ENCODE measurements at places on chromosomes 3 and 15. TPM values are rescaled to one million over a fixed set of nuclear protein-coding genes. Genes with fewer than 3 reads are reported as not detected.

- no peak for DNase-seq
These were observed 15.2 kb upstream of the CLEC3B start for GRCh38 chr3:45010811-45011333.

DNA sequence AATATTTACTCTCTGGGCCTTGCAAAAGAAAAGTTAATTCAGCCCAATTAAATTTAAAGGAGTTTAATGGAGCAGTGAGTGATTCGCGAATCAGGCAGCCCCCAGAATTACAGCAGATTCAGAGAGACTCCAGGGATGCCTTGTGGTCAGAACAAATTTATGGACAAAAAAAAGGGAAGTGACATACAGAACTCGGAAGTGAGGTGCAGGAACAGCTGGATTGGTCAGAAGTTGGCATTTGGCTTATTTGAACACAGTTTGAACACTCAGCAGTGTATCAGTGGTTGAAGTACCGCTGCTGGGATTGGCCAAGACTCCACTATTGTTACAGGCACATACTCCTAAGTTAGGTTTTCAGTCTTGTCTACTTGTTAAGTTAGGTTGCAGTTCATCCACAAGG, 145.0 kb upstream of the GAP43 start:
- no peak for DNase-seq

The AMOTL2 gene
- 190 TPM for total RNA-seq

GRCh38 chr3:178435575-178435974, 100.7 kb upstream of the KCNMB2 start:
- no peak for DNase-seq

DNA sequence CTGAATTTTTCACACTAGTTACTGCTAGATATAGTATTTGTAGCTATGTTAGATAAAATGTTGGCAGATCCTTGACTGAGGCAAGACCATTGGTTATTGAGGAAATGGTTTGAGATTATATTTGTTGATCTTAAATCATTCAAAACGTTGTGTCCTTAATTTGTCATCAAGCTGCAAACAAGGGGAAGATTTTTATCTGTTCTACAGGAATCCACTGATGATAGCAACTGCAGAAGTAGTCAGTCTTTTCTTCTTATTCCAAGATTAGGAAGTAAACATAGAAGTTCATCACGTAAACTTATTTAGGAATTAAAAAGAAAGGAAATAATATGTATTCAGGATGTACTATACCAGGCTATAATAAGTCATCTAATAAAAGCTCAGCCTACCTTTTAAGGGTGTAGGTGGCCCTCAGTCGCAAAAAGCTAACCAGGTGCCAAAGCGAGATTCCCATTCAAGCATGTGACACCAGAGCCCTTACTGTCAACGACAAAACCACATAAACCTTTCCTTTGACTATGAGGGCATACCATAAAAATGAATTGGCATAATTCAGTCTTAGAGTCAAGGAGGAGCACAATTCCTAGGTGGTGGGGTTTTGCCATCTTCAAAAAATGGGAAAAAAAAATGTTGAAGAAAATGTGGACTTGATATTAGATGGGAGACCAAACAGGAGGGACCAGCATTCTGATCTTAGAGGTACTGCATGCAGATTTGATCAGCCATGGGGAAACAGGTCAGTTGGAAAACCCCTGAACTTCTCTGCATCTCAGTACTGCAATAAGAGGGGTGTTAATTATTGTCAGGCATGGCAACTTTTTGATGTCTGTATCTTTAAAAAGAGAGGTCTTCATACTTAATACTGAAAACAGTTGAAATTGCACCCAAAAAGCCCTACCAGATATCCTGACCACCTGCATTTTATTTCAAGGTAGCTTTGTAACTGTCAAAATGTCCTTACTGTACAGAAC, 212.5 kb upstream of the UBE2E1 start:
- no peak for DNase-seq

DNA sequence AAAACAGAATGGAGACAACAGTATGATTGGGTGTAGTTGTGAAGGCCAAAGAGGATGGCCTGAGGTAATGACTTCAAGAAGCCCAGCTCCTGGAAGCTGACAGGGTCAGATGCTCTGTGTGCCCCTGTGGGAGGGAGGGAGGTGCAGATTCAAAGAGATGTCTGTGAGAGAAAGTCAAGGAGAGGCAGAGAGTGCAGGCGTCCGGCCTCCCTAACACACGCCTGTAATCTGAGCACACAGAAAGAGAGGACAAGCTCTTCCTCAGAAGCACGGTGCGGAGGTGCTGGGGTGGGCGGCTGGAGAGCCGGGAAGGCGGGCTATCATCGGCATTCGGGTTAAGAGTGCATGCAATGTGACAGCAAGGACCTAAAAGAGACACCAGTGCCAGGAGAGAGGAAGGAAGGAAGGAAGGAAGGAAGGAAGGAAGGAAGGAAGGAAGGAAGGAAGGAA, 238.2 kb upstream of the HES1 start:
- no peak for DNase-seq

GRCh38 chr15:45093622-45094357, 20.2 kb downstream of the DUOX2 start:
- no peak for DNase-seq

DNA sequence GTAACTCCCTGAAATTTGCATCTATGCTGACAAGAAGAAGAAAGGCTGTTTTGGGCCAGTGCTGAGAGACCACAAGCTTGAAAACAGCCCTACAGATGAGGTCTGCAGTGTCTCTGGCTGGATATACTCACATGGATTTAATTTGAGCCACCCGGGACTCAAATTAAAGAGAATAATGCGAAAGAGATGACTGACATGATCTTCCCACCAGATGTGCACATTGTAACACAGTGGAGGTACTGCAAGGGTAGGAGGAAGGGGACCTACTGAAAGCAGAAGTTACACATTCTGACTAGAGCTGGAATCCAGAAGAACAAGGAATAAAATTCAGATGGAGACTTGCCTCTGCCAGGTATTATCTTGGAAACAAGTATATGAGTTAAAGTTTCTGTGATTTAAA, 728.3 kb upstream of the SGO1 start:
- no peak for DNase-seq

DNA sequence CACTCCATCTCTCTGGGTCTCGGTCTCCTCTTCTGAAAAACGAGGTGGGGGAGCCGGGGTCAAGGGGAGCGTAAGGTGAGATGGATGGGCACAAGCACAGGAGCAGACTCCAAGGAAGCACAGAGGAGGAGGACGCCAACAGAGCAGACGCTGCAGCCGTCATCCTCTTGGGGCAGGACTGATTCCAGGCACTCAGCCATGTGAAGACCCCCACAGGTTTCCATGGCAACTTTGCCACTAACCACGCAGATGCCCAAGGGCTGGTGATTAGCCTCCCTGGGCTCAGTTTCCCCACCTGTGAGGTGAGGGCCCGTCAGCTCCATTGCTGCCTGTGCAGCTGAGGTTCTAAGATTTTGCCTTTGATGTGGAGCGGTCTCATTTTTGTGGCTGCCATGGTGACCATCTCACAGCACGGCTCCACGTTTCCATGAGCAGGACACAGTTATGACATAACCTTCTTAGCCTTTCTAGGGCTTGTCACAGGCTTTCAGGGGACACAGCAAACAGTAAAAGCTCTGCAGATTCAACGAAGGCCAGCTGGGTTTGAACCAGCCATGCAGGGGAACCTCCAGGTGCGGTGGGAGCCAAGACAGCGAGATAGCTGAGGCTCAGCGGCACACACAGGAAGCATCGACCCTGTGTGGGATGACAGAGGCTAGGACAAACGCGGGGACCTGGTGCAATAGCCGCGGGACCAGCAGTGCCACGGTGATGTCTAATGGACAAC, 170.3 kb downstream of the NUP210 start:
- DNase-seq: no peak

The SCG3 gene
- total RNA-seq: not detected

- DNase-seq: no peak
These were observed 59.7 kb downstream of the LSM3 start for GRCh38 chr3:14238356-14238755.

- DNase-seq: no peak
These were observed 28.8 kb upstream of the SKOR1 start for GRCh38 chr15:67796196-67797127.

The TNFSF10 gene
- total RNA-seq: not detected

DNA sequence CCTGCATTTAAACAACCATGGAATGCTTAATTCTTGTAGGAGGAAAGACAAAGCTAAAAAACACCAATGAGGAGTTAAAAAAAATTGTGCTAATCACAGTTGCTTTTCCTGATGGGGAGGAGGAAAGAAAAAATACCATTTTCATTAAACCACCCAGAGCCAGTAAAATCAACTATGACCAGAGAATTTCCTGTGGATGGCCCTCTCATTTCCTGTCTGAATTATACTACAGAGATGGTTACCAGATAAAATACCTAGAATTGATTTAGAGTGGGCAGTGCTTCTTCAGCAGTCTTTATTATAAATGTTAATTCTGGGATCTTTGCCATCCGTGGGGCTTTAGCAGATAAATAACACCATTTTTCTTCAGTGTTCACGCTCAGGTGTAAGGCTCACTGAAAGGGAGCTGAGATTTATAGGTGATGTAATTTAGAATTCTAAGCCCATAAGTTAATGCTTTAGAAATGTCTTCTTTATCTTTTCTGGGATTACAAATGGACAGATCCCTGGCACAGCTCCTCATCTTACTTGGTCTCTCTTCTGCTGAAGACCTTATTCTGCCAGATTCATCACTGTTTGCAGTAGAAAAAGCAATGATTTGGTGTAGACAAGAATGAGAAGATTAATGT, 37.9 kb downstream of the RETNLB start:
- no peak for DNase-seq

DNA sequence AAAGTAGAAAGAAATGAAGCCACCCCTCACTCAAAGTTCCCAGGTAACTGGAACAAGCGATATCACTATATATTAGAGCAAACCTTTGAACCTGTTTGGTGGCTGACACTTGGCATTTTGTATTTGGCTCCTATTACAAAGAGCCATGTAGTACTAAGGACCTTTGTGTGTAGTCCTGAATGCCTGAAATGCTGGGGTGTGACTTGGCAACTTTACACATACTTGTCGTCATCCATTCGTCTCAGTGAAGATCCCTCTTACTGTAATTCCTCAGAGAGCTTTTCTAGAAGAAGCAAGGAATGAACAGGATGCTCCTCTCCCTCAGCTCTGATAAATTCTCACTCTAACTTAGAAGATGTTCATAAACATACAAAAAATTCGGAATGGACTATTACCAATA, 216.1 kb upstream of the CDIN1 start:
- no peak for DNase-seq

The SKOR1 gene
- 4.9 TPM for total RNA-seq

- DNase-seq: no peak
These were observed 193.7 kb downstream of the OTOL1 start for GRCh38 chr3:161690299-161690620.

GRCh38 chr15:72092006-72092405, 25.9 kb downstream of the MYO9A start:
- DNase-seq: no peak

GRCh38 chr3:112587336-112587735, 25.5 kb downstream of the SLC35A5 start:
- no peak for DNase-seq

The LYZL4 gene
- not detected for total RNA-seq

DNA sequence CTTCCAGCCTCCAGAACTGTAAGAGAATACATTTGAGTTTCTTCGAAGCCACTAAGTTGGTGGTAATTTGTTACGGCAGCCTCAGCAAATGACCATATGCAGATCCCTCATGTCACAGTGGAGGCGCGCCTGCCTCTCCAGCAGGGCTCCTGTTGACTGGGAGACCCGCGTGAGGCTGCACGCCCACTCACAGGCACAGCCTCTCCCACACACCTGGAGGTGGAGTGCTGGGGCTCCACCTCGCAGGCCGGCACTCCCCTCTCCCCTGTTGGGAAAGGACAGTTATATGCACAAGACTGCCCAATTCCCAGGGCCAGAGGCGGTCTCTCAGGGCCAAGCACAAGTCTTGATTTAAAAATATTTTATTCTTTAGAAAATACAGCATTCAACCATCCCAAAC, 2.8 kb upstream of the TLR9 start:
- no peak for DNase-seq

DNA sequence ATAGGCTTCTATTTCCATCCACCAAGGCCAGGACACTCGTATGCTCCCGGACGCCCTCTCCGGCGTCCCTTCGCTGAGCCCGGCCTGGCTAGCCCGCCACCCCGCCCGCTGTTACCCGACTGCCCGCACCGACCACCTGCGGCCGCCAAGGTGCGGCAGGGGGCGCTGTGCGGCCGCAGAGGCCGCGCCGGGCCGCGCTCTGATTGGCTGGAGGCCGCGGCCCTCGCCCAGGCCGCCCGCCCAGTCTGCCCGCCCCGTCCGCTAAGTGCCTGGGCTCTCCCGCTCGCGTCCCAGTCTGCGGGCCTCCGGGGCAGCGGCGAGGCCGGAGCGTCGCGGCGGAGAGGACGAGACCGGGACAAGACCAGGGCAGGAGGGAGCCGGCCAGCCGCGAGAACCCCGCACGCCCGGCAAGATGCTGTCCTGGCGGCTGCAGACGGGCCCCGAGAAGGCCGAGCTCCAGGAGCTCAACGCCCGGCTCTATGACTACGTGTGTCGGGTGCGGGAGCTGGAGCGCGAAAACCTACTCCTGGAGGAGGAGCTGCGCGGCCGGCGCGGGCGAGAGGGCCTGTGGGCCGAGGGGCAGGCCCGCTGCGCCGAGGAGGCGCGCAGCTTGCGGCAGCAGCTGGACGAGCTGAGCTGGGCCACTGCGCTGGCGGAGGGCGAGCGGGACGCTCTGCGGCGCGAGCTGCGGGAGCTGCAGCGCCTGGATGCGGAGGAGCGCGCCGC, at the start of gene SYNM:
TSS of gene SYNM (plus strand) at position 293 of the 726 bp plus-strand sequence. CDS start at position 413, 120 bp downstream.
- DNase-seq: peak; percentile 40

DNA sequence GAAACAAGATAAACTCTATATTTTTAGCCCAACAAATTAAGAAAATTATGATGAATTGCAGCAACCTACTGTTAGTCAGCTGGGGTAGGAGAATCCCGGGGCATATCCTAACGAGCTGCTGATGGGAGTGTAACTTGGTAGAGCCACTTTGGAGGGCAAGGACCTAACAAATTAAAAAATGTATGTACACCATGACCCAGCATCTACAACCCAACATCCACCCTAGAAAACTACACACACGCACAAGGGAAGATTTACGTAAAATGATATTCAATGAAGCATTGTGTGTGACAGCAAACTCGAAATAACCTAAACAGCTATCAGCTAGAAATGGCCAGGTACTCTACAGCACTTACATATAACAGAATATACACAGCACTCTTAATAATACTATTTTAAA, 1.9 kb downstream of the BCL2A1 start:
- no peak for DNase-seq

GRCh38 chr15:69763831-69764230, 311.2 kb downstream of the RPLP1 start:
- DNase-seq: peak; percentile 23

The SMCO1 gene
- not detected for total RNA-seq

DNA sequence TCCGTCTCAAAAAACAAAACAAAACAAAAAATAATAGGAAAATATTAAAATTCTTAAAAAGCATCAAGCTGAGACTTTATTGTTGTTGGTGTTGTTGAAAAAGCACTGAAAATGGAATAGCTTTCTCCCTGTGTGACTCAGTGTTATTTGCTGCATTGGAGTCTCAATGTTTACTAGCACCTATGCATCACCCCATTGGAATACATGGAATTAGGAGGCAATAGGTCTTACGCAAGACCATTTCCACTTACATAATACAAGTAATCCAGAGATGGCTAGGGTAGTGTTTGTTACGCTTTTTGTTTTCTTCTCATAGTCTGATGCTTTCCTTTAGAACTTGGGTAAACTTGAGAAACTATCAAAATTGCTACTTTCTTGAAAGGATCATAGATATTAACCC, 15.2 kb downstream of the GXYLT2 start:
- DNase-seq: no peak

The ALDH1A2 gene
- not detected for total RNA-seq

GRCh38 chr3:23203708-23204330, 692 bp downstream of the UBE2E2 start:
- DNase-seq: peak; percentile 54

- DNase-seq: no peak
These were observed 7.3 kb downstream of the GMNC start for GRCh38 chr3:190855151-190855550.

Measured in G401 (cell line).